ENCODE measurements at places on chromosomes 7 and 10. TPM values are rescaled to one million over a fixed set of nuclear protein-coding genes. Genes with fewer than 3 reads are reported as not detected.

GRCh38 chr7:132424821-132425724 lies 151.2 kb downstream of the PLXNA4 start:
- no peak overlapping the region for H3K4me3 ChIP-seq
- no peaks in the 10 kb centered on the region for H3K27me3 ChIP-seq
- DNase-seq = no peak

- no peak overlapping the region for H3K4me3 ChIP-seq
- H3K36me3 ChIP-seq = no peaks in the 10 kb centered on the region
- no peaks in the 10 kb centered on the region for H3K4me1 ChIP-seq
- H3K27me3 ChIP-seq = peaks cover 2% of the 10 kb centered on the region
Observed at GRCh38 chr10:63003816-63004453, 129.2 kb upstream of the NRBF2 start.

DNA sequence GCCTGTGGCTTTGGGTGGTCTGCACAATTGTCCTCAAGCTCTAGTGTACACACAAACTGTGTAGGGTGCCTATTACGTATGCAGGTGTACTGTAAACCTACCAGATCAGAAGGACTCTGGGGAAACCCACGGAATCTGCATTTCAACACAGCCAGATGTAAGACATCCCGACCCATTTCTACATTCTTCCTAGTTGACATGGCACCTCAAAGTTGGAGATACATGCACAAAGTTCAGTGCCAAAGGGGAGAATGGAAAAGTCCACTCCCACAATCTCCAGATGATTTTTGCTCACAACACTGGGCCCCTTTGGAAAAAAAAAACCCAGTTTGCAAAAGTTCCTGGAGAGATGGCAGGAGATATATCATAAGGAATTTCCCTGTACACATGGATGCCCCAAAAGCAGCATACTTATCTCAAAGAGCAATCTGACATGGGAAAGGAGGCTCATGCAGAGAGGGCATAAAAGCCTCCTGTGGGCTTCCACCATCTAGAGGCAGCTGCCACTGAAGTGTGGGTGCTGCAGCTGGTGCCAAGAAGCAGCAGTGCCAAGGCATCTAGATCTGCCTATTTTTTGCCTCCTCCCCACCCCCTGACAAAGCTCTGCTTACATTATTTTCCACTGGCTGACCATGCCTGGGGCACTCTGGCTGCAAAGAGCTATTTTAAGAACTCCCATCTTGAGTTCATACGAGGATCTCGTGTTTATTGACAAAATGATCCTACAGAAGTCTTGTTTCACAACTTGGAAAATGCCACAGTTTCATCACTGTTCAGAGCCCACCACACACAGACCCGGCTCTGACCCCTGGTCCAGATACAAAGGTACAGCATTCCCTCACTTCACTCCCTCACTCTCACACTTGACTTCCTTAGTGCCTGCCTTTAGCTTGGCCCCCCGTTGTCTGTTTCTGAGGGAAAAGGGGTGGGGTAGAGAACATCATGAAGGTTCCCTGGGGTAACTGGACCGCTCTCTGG lies 12.9 kb downstream of the TECTB start:
- no peaks in the 10 kb centered on the region for H3K27me3 ChIP-seq
- no peak for DNase-seq
- no peaks in the 10 kb centered on the region for H3K4me1 ChIP-seq
- no peak overlapping the region for H3K4me3 ChIP-seq
- no peaks in the 10 kb centered on the region for H3K36me3 ChIP-seq

DNA sequence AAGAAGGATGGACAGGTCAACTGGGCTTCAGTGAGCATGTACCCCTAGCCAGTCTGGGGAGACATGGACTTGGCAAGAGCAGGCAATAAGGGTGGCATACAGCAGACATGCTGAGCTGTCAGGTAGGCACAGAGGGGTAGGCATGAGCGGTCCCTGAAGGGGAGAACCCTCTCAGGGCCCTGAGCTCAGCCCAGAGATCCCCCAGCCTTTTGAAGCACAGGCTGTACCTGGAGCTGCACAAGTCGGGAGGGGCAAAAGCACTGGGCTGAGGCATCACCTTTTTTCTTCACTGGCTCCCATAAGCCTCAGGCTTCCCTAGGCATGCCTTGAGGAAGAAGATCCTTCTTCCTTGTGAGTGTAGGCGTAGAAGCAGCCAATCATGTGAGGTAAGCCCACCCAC lies 42.3 kb downstream of the ZNF727 start:
- no peak overlapping the region for H3K27ac ChIP-seq
- H3K4me1 ChIP-seq = no peaks in the 10 kb centered on the region
- no peak for DNase-seq
- H3K36me3 ChIP-seq = no peaks in the 10 kb centered on the region
- no peak overlapping the region for H3K4me3 ChIP-seq

GRCh38 chr10:17888189-17888588 lies 63.5 kb upstream of the SLC39A12 start:
- H3K4me1 ChIP-seq = no peaks in the 10 kb centered on the region
- H3K27ac ChIP-seq = no peak overlapping the region
- no peaks in the 10 kb centered on the region for H3K36me3 ChIP-seq
- no peak overlapping the region for H3K4me3 ChIP-seq
- no peaks in the 10 kb centered on the region for H3K27me3 ChIP-seq
- no peak for DNase-seq

- DNase-seq = no peak
- peaks cover 8% of the 10 kb centered on the region for H3K27me3 ChIP-seq
- no peaks in the 10 kb centered on the region for H3K36me3 ChIP-seq
- no peaks in the 10 kb centered on the region for H3K4me1 ChIP-seq
- H3K4me3 ChIP-seq = no peak overlapping the region
- H3K27ac ChIP-seq = no peak overlapping the region
Observed at GRCh38 chr10:22245567-22245966, 27.8 kb upstream of the EBLN1 start.

DNA sequence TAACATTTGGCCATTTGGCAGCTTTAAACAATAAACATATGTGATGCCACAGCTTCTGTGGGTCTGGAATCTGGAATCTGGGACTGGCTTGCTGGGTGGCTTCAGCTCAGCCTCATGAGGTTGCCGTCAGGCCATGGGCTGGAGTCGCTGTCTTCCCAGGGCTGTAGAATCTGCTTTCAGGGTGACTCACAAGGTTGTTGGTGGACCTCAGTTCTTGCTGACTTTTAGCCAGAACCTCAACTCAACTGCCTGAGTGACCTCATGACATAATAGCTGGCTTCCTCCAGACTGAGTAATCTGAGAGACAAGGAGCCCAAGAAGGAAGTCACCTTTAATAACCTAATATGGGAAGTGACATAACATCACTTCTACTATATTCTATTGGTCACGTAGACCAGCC lies 44.6 kb upstream of the TSPAN13 start:
- DNase-seq = no peak
- peaks cover 12% of the 10 kb centered on the region for H3K36me3 ChIP-seq
- H3K4me1 ChIP-seq = no peaks in the 10 kb centered on the region
- H3K27ac ChIP-seq = no peak overlapping the region

C7orf33 gene
- total RNA-seq = not detected

CALHM1 gene
- 0.57 TPM for total RNA-seq

RSPH10B2 gene
- total RNA-seq = 0.12 TPM

Measured in natural killer cell (primary cell).